Stimulated activated CD4-positive, alpha-beta T cell treated with anti-CD3 and anti-CD28 coated beads, Interleukin-15, amount 100 ng/mL, for 48 hours (primary cell): ENCODE measurements at places on chromosomes 12 and 14.

GRCh38 chr12:91357381-91357780 is 174.8 kb upstream of the DCN start:
- no peak for DNase-seq

DNA sequence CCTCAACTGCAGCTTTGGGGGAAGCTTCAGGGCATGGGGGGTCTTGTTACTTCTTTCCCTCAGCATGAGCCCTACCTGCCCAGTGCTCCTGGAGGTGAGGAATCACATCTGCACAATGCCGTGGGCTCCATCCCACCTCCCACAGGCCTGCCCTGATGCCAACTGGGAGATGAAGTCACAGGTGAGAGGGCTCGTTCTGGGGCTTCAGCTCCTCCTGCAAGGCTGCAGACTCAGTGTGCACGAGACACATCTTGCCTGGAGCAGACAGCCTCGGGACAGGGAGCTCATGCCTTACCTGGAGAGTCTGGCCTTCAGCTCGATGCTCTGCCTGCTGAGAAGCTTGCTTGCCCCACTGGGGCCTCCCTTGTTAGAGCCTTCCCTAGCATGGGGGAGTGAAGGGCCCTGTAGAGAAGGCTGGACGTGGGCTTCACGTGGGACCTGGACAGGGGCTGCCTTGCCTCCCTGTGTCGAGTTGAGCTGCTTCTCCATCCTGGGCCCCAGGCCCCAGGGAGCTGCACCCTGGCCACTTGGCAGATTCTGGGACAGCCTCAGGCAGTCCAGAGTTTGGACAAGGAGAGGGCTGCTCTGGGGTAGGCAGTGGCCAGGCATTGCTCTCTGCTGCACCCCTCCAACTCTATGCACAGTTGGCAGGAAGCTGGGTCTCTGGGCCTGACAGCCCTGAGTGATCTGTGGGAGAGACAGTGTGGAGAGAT is 171.4 kb downstream of the KIF26A start:
- no peak for DNase-seq

- peak; percentile 70 for DNase-seq
These were observed at the start of gene CD69 for GRCh38 chr12:9760699-9761418. TSS of gene CD69 (minus strand) at chr12:9760901. CDS start at chr12:9760820, 81 bp downstream.

GRCh38 chr12:58106195-58106594 is 164.8 kb downstream of the ATP23 start:
- no peak for DNase-seq

GRCh38 chr12:14827043-14827442 is 13.1 kb upstream of the SMCO3 start:
- DNase-seq = no peak

DNA sequence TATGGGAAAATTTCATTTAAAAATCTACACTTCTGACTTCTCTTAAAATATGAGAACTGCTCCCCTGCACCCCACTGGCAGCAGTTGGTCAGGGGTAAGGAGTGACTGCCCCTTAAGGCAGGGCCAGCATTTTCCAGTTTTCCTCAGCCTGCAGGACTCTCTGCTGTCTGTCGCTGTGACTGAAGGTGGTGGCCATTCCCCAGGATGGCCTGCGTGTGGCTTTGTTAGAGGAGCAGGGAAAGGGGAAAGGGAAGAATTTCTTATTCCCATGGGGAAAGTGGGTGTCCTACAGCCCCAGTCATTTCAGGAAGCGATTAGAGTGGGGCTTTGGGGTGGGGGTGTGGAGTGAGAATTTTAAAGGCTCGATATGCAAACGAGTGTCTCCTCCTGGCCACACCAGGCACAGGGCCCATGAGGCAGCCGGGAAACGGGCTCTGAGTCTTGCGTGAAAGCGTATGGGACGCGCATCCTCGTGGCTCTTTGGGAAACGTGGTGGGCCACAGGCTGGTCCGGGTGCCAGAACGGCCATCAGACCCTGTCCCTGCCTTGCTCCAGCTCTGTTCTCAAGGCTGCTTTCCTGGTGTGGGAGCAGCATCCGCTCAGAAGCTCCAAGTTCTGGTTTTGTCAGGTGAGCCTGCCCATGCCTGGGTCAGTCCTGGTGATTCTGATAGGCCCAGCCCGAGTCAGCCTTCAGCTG is 23.5 kb downstream of the ADGRD1 start:
- DNase-seq = no peak

DNA sequence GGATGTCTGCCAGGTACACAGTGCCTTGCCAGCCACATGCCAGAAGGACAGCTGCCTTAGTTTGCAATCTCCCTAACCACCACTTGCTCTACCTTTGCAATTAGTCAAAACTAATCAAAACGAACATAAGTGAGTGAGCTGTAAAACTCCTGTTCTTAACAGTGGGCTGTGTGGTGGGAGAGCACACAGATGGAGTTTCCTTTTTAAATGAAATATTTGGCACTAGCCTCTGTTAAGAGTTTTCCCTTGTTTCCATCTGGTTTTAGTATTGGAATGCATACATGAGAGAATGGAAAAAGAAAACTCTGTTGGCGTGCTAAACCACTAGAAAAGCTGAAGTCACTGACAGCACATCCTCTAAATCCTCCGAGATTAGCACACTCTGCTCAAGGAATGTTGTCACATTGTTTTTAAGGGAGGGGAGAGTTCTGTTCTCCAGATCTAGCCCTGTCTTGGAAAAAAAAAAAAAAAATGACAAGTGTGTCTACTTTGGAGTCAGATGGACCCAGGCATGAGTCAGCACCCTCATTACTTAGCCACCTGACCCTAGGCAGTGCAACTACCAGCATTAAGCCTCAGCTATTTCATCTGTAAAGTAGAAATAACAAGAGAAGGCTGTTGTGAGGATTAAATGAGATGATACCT is 83.9 kb downstream of the STXBP6 start:
- DNase-seq = no peak

GRCh38 chr14:104795781-104796686 is 486 bp upstream of the AKT1 start:
- DNase-seq = peak; percentile 33

GRCh38 chr12:88868050-88868449 is 287.8 kb upstream of the KITLG start:
- DNase-seq = no peak
